ENCODE measurements at places on chromosomes 16 and 17.

GRCh38 chr17:78923660-78924453 lies 1.3 kb downstream of the TIMP2 start:
- peak; percentile 86 for DNase-seq

- no peak for DNase-seq
Observed at GRCh38 chr17:39946551-39947330, 16.1 kb upstream of the GSDMA start.

GRCh38 chr17:50063561-50064252 lies 7.8 kb downstream of the ITGA3 start:
- no peak for DNase-seq

DNA sequence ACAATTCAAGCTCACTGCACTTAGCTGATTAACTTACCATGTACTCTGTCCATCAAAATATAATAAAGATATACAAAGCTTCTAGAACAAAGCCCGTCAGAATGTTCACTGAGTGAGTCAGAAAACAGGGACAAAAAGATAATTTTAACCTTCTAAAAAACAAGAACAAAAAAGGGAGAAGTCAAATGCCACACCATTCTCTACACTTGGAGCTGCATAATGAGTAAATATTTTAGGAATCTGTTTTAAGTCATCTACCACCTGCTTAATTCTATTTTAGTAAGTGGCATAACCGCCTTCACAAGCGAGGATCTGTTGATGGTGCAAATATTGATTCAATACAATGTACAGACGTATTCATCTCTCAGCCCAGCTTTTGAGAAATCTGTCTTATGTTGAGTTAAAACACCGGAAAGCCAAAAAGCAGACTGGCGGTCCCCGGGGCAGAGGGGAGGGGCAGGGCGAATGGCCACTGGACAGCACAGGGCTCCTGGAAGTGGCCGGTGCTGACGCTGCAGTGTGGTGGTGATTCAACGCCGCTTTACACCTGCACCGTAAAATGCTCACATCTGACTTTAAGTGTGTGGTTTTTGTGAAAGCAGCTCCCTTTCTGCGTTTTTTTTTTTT lies 20.1 kb downstream of the RAB40B start:
- no peak for DNase-seq

GRCh38 chr16:86033016-86033474 lies 134.1 kb downstream of the IRF8 start:
- peak; percentile 18 for DNase-seq

DNA sequence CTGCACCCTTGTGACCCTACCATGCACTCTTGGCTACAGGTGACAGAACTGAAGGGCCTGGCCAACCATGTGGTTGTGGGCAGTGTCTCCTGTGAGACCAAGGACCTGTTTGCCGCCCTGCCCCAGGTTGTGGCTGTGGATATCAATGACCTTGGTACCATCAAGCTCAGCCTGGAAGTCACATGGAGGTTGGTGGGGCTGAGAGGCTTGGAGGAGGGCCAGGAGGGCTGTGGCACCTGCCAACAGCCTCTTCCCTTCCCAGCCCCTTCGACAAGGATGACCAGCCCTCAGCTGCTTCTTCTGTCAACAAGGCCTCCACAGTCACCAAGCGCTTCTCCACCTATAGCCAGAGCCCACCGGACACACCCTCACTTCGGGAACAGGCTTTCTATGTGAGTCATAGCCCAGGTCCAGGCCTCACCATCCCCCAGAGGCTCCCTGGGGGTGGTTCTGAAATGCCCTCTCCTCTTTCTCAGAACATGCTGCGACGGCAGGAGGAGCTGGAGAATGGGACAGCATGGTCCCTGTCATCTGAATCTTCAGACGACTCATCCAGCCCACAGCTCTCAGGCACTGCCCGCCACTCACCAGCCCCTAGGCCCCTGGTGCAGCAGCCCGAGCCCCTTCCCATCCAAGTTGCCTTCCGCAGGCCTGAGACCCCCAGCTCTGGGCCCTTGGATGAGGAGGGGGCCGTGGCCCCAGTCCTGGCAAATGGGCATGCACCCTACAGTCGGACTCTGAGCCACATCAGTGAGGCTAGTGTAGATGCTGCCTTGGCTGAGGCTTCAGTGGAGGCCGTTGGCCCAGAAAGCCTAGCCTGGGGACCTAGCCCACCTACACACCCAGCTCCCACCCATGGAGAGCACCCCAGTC lies 13.0 kb downstream of the RIPOR1 start:
- DNase-seq, result no peak

DNA sequence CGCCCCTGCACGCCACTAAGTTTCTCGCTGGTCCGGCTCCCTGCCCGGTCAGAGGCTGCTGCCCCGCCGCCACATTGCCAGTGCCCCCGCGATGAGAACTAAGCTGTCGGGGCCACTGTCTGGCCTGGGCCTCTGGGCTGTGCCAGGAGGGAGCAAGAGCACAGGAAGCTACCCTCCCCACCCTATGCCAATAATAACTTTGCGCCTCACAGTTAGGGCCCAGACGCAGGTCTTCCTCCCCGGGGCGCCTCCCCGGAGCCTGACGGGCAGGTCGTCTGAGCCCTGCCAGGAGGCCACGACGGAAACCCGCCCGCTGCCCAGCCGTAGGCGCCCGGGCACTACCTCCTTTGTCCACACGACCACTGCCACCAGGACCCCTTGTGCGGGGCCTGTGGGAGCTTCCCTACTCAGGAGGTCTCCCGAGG lies 1.5 kb downstream of the ZFPM1 start:
- DNase-seq, result no peak

DNA sequence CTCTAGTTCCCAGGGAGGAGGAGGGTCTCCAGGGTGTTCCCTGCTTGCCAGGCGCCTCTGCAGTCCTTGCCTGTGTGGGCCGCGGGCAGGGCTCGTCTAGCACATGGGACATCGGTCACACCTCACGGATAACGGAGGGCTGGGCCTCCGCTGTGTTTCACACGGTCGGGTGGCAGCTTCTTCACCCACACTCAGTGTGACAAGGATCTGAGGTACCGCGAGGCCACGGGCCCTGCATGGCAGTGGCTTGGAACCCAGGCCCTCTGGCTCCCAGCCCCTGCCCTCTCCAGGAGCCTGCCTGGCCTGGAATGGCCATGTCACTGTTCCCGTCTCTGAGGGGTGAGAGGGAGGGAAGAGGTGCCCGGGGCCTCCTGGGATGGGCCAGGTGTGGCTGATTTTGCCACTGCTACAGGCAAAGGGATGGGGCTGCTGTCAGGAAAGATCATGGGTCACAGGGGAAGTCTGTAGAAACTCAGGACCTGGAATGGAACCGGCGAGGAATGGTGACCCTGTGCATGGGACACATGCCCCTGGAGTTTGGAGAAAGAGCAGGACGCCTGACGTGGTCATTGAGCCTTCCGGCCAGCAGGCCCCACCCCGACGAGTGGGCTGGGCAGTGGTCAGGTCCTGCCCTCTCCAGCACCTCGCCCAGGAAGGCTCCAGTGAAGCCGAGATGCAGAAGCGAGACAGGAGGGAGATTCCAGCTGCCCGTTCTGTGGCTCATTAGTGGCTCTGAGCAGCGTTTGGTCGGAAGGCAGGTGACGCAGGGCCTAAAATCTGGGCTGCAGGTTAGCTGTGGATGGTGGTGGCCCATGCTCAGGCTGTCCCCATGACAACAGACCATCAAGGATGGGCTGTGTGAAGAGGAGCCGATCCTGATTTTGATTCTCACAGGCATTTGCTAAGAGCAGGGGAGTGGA lies 76.5 kb upstream of the GSE1 start:
- no peak for DNase-seq
